ENCODE measurements at places on chromosomes 2 and 18.

DNA sequence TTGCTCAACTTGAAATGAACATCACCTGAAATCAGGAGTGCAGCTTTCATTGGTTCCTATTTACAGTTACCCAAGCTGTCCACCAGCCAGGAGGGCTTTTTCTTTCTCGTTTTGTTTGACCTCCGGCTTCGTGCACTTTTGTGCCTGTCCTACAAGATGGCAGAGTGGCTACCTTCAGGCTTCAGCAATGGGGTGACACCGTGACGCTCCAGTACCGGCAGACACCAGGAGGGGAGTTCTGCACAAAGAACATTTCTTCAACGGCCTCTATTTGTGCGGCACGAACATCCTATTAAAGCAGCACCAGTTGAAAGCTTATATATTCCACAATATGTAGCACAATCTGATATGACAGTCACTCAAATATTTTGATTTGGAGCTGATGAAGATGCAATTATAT lies 18.3 kb downstream of the RNASEH1 start:
- DNase-seq = no peak

- DNase-seq = no peak
Measured at GRCh38 chr2:229765721-229766120, 51.4 kb upstream of the DNER start.

GRCh38 chr2:158756976-158757375 lies 38.1 kb upstream of the DAPL1 start:
- DNase-seq = no peak

DNA sequence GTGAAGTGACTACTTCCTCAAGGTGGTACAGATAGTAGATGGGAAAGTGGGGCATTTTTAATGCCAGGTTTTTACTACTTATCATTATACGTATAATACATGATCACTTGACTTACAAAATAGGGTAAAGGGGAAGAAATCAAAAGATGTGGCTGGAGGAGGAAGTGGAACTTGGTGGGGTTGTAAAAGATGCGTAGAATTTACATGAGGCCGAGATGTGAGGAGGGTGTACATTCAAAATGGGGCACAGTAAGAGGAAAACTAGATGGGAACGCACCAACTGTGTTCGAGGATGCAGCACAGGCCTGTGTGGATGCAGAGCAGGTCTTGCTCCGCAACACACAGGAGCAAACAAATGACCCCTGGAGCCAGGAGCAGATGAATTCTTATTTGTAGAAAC lies 403.3 kb downstream of the TXNL1 start:
- DNase-seq = no peak

DNA sequence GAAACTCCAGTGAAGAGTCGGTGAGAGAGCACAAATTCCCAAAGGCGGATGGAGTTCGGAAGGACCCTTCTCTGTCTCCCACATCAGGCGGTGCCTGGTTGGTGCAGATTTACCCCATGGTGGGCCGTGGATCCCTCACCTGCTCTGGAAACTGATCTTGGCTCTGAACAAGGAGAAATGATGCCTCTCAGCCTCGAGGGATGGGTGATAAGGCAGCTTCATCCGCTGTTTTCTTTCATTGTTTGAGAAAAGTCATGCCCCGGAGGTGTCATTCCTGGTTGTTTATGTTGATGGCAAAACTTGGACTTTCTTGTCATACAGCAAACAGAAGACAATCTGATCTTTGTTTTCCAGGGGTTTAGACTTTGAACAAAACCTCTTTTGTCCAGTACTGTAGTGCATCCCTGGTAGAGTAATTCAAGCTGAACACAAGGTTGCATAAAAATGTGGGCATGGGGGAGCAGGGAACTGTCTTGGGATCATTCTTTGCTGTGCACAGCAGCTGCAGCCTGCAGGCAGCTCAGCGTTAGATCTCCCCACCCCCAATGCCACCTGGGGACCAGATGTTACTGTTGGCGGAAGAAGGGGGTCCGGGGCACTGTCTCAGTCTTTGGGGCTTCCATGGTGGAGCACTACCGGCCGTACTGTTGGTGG lies 81.3 kb downstream of the NFATC1 start:
- DNase-seq = no peak

- DNase-seq = no peak
Measured at GRCh38 chr18:46469186-46469915, 187.7 kb downstream of the LOXHD1 start.

- no peak for DNase-seq
Measured at GRCh38 chr2:3601561-3602271, 6.8 kb downstream of the COLEC11 start.

GRCh38 chr18:42174909-42175308 lies 219.9 kb downstream of the PIK3C3 start:
- no peak for DNase-seq

DNA sequence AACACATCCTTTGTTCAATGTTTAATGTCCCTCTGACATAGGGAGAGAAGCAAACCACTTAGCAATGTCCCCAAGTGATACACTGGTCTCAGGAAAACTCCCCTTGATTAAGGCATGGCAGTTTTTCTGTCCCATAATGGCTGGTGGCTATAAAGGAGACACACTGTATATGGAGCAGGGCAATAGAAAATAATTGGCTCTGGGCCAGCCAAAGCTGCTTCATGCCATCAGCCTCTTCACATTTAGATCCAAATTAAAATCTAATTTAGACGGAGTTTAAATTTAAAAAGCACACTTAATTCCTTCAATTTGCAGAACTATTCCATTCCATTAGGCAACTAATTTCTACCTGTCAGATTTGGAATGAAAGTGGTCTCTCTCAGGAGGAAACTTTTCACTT lies 638.1 kb downstream of the DSC3 start:
- no peak for DNase-seq

DNA sequence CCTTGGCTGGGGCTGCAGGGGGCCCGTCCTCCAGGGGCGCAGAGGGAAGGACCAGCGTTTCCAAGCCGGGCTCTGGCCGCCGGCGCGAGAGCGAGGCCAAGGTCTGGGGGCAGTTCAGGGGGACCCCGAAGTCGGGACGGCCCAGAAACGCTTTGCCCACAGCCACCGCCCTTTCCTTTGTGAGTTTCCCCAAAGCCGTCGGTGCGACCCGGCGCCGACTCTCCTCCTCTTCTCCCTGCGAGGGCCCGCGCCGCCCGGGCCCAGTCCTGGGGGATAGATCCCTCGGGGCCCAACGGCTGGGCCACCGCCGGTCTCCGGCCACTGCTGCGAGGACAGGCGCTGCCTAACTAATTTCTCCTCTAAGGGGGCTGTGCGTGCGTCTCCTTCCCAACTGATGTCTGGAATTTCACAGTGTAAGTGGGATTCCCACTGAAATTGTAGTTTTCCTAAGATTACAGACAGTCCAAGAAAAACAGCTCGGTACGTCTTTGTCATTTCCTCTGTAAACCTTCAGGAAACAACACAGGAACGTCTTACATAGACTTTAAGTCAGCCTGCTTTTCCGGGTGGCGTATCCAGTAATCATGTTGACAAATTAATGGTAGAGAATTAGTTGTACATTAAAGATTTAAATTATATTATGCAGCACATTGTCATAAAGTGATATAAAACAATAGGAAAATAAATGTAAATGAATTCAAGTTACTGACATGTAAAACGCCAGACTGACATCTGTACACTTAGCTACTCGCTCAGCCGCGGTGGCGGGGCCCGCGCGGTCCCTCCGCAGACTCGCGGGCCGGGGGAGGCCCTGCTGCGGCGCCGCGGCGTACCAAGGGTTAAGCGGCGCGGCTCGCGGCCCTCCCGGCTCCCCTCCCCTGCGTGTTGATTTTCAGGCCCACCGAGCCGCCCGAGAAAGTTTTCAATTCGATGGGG lies 139.4 kb upstream of the SIX3 start:
- no peak for DNase-seq

- DNase-seq = no peak
Measured at GRCh38 chr2:101779190-101779589, 81.7 kb downstream of the MAP4K4 start.

DNA sequence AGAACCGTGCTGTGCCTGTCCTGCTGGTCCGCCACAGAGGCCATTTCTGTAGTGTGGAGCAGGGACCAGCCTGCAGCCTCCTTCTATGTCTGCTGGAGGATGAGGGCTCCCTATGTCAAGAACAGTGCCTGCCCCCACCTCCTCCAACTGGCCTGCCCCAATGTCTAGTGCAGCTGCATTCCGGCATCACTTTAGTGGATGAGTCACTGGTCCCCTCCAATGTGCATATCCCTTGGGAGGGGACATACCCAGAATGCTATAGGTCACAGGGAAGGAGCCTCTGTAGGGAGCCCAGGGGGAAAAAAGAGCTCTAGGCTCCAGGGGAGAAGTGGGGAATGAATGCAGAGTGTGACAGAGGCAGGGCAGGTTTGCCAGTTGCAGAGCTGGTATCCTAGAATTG lies 219.6 kb downstream of the CELF4 start:
- DNase-seq = no peak

DNA sequence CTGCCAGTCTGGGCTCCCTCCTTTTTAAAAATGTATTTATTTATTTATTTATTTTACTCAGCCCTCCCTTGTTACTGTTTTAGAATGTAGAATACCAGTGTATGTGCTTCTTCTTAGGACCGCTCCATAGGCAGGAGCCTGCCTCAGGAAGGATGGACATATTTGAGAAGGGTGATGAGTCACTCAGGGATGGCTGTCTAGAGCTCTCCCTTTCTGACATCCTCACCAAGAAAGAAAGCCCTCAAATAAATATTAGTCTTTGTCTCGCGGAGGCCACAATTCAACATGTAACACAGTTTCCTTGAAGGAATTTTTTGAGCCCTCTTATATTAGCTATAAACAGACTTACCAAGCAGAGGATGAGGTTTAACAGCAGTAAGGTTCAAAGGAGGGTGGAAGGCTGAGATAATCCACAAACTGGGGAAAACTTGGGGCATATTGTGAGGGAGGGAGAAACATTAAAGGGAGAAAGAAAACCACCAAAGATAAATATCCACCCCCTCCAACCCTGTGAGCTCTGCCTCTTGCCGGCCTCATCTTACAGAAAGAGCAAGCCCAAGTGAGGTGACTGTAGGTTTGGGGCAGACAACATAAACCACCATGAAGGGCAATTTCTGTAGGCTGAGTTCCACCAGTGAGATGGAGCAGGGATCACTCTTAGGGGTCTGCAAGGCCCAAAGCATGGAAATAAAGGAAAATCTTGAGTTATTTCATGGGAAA lies 163.4 kb downstream of the LRRTM1 start:
- no peak for DNase-seq

DNA sequence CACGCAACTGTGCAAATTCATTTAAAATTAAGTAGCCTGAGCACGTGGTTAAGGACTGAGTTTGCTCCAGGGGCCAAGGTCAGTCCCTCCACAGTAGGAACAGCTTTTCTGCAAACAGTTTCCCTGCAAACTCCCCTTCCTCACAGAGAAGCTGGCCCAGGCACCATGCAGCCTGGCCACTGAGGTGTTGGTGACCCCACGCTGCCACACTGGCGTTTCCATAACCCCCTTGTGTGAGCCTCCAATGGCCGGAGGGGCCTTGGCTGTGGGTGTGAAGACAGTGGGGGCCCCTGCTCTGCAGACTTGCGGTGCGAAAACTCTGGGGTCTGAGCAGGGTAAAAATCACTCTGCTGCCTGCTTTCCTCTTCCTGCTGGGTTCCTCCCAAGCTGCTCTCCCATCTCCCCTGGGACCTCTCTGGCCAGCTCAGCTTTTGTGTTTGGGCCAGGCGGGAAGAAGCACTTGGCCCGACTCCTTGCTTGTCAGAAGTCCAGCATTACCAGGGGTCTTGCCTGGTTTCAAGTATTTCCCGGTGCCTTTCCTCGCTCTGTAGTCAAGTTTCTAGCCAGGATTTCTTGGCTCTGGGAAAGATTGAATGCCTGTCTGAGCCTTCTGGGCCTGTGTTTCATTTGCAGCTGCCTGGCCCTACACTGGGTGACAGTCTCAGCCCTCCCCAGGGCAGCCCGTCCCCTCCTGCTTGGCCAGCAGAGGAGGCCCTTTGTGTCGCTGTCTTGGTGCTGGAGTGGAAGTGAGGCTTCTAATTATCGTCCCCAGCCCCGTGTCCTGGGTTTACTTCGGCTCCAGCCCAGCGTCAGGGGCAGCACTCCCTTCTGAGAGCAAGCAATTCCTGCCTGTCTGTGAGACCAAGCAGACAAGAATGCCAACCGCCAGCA lies 131.4 kb upstream of the SLC1A4 start:
- no peak for DNase-seq

DNA sequence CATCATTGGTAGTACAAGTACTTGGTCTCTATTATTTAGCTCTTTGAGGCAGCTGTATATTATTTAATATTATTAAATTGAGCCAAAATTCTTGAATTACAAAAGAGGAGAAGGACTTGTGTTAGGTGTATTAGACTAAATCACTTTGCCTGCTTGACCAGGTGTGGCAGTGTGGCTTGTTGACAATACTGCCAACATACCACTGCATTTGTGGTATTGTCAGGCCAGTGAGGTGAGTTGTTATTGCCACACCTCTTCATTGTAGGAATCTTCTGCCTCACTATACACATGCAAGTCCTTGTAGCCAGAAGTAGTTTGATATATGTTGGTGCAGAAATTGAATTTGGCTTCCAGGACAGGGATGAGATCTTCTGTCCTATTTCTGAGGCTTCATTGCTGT lies 40.5 kb downstream of the CYP20A1 start:
- no peak for DNase-seq

GRCh38 chr2:145835665-145836064 lies 1315.7 kb upstream of the ZEB2 start:
- no peak for DNase-seq

DNA sequence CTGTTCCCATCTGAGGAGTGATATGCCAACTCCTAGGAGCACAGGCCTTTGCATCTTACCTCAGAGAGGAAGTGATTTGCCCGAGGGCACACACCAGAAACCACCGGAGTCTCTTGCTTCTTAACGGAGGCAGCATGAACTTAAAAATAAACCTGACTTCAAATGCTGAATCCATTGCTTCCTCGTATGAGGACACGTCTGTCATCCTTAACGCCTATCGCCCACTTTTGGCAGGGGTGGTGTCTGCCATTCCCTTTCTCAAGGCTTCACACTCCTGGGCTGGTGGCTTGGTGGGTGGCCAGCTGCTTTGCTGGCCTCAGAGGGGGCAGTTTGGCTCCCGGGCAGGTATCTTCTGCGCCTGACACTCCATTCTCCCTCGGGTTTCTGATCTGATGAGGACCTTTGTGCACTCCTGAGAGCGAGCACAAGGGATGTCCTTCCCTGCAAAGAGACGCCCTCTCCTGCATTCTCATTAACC lies 1.1 kb upstream of the PREB start:
- no peak for DNase-seq

- no peak for DNase-seq
Measured at GRCh38 chr2:181786371-181787228, 104.9 kb upstream of the ITPRID2 start.
